Suprapubic skin (tissue), 4 donors: ENCODE measurements at places on chromosomes 2 and 18. TPM values are rescaled to one million over a fixed set of nuclear protein-coding genes. Genes with fewer than 3 reads are reported as not detected.

Gene SMYD1
- total RNA-seq, result not detected

Gene DCDC2C
- not detected for total RNA-seq

Gene SIX2
- total RNA-seq, result not detected

Gene SPOPL
- total RNA-seq, result 33.3 TPM

Gene DRC1
- not detected for total RNA-seq

Gene TMEM247
- total RNA-seq, result not detected

Gene KCNE4
- 2.4 TPM for total RNA-seq

Gene GAL3ST2
- not detected for total RNA-seq
